HTR-8/SVneo (cell line): ENCODE measurements at places on chromosomes 16 and 17.
A peak's percentile ranks its signal among the peaks of the same experiment; 100 is the strongest.

GRCh38 chr17:83155128-83156121 is 76.0 kb downstream of the METRNL start:
- DNase-seq, result no peak

- no peak for DNase-seq
These were observed 9.6 kb downstream of the ABHD15 start for GRCh38 chr17:29557085-29557738.

DNA sequence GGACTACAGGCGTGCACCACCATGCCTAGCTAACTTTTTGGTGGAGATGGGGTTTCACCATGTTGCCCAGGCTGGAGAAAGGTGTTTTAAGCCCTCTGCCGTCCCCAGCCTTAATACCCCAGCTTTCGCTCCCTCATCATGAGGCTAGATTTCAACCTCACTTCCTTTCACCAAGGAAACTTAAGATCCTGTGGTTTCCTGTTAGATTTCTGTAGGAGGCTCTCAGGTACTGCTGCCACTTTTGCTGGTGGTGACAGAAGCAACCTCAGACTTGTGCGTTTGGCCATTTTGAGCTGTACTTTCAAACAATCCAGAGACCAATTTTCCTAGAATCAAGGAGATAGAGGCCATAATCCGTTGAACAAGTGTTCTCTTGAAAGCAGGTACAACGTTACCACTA is 36.2 kb downstream of the MPHOSPH6 start:
- no peak for DNase-seq

DNA sequence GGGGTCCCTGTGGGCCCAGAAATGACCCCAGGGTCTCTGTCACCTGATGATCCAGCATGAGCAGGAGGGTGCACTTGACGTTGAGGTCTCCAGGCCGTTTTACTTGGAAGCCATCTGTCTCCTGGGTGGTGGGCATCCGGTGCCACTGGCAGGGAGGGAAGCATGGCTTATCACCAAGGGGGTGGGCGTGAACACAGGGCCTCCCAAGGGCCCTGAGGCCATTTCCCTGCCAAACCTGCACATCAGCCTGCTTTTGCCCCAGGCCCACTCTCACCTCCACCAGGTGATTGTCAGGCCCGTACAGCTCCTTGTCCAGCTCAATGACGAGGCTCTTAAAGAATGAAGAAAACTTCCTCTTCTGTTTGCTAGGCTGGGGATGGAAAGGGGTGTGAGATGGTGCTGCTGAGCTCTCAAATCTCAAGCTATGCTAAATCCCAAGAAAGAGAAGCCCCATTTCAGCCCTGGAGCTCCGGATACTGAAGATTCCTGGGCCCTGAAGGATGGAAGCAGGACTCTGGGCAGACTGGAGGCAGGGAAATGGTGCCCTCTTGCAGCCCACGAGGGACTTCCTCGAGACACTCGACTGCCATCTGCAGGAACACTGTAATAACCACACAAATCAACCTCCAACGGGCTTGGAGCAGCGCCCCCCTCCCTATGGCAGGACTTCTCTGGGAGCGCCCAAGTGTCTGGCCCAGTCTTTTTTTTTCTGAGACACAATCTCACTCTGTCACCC is 7.1 kb upstream of the FTSJ3 start:
- DNase-seq, result peak; percentile 79
